GM06990 (cell line): ENCODE measurements at places on chromosomes 4 and X.
A peak's percentile ranks its signal among the peaks of the same experiment; 100 is the strongest.

- DNase-seq, result no peak
Measured at GRCh38 chrX:13597874-13598273, 28.5 kb downstream of the EGFL6 start.

DNA sequence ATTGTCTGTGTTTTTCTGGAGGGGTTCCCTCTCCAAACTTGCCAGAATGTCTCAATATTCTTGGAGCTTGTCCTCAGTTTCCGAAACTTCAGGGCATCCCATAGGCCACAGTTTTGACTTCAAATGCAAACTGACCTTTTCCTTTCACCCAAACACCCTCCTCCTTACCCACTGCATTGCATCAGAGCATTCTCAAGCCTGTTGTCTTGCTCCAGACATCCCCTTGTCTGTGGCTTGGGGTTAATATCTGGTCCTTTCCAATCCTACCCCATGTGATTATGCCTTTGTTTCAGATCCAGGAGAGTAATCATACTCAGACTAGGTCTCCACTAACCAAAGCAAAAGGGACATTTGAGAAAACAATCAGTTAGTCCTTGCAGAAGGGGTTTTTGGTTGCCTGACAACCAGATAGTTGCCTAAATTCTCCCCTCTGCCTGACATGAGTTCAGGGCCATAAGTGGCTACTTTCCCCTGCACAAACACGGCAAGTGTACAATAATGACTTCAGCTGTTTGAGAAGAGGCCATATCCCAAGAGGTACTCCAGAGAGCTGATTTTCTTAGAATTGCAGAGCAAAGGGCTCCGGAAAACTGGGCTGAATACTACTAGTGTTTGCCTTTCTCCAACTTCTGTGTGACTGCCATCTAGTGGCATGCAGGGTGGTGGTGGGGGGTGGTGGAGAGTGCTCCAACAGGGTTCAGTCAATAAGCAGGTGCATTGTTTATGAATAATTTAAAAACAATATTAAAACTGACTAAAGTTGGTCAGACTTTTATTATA is 130.2 kb downstream of the CHRDL1 start:
- DNase-seq, result no peak

- DNase-seq, result no peak
Measured at GRCh38 chr4:10225096-10225495, 108.5 kb upstream of the WDR1 start.

DNA sequence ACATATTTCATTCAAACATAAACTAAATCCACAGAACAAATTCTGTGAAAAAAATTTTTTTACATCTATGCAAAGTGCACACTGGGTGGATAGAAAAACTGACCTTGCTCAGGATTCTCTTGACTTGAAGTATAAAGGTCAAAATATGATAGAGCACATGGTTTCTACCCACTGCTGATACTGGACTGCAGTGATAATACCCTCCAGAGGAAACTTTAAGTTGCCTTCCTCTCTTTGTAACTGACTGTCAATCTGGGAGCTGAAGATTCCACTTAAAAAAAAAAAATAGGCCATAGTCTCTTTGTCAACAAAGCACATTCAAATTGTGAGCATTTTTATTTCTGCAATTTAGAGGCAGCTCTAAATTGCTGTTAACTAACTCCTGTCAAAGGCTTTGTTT is 3.2 kb upstream of the AMMECR1 start:
- DNase-seq, result no peak

GRCh38 chrX:119617517-119618164 is 11.4 kb upstream of the NKRF start:
- no peak for DNase-seq

DNA sequence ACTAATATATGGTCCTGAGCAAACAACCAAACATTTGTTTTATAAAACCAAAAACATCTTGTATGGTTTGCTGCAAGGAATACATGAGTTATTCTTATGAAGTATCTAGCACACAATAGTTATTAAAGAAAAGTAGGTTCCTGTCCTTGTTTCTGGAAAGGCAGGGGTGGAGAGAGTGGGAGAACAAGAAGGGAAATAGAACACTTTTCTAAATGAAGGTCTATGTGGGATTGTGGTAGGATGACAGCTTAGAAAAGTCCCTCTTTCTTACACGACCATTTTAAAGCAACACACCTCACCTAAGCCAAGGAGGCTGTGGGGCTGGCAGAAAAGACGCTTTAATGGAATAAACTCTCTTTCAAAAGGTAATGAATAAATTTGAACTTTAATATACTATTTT is 164.6 kb downstream of the ARAP2 start:
- DNase-seq, result no peak

DNA sequence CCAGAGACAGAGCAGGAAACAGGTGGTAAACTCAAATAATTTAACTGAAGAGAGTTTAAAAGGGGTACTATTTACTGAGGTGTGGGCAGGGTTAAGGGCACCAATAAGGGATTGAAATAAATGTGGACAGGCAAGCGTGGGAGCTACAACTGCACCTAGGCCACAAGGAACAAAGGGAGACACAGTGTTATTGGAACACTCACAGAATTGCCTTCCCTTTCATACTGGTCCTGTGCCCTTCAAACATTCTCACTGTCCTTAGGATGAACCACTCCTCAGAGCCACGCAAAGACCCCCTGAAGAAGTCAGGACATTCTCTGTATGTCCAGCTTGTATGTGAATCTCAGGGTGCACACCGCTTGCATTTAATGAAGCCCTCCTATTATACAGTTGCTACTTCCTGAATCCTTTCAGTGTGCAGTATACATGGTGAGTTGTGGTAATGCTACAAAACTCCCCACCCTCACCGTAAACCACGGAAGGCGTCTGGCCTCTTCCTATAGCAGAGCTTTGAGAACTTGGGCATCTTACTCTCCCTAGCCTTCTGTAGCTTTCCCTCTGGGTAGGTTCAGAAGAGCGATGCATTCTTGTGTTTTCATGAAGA is 9.6 kb upstream of the MRPL1 start:
- peak; percentile 14 for DNase-seq

- no peak for DNase-seq
Measured at GRCh38 chr4:56680266-56680665, 830 bp downstream of the HOPX start.

- DNase-seq, result no peak
Measured at GRCh38 chr4:15688051-15688450, 6.4 kb downstream of the FAM200B start.

- DNase-seq, result no peak
Measured at GRCh38 chrX:33128048-33128805, 83.1 kb downstream of the DMD start.

- DNase-seq, result no peak
Measured at GRCh38 chr4:110119880-110120279, 78.5 kb downstream of the ELOVL6 start.

DNA sequence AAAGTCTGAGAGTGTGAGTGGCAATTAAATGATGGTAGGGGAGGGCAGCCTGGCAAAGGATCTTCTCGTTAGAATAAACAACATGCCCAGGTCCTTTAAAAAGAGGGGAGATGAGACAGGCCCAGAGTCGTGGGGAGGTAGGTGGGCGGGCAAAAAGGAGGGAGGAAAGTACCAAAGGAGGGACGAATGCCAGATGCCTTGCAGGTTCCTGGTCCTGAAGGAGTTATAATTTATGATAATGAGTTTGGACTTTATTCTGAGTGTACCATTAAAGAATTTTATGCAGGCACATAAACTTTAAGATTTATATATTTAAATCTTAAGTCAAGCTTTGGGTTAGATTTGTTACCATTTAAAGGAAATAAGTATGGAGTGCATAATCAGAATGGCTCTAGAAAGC is 62.3 kb upstream of the SMARCA5 start:
- DNase-seq, result no peak

DNA sequence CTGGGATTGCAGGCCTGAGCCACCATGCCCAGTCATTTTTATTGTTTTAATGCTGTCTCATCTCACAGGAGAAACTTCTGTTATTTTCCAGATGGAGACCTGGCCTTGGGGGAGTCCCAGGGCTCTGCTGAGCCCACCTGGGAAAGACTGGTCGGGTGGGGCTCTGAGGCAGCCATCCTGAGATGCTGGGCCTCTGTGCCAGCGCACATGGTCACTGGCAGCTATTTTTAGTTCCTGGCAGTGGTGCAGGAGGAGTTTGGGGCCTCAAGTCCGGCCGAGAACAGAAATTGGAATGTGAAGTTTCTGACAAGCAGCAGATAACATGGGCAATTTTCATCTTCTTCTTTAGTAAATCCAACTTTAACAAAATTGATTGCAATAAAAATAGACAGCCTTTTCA is 44.5 kb downstream of the SORCS2 start:
- no peak for DNase-seq

GRCh38 chrX:154600759-154601374 is 15.9 kb downstream of the CTAG1A start:
- no peak for DNase-seq

DNA sequence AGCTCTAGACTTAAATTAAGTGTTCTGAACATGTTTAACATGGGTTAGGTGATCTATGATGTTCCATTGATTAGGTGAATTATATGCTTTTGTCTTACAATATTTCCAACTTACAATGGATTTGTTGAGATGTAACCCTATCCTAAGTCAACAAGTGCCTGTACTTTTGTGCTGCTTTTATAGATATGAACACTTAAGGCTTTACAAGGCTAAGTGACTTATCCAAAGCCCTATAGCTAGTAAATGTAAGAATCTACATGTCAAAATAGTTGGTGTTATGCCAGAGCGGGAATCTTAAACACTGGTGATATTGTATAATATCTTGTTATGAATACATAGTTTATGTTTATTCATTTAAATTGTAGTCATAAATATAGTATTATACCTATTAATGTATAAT is 1629.1 kb upstream of the IGFBP7 start:
- no peak for DNase-seq

- DNase-seq, result no peak
Measured at GRCh38 chr4:171710743-171711142, 102.5 kb upstream of the GALNTL6 start.

GRCh38 chr4:111937368-111937767 is 207.9 kb upstream of the FAM241A start:
- DNase-seq, result no peak

- no peak for DNase-seq
Measured at GRCh38 chrX:9988762-9989161, 21.6 kb downstream of the CLDN34 start.

- DNase-seq, result no peak
Measured at GRCh38 chr4:129668092-129668491, 572.1 kb downstream of the C4orf33 start.

GRCh38 chr4:3317656-3318211 is 24.9 kb downstream of the RGS12 start:
- DNase-seq, result no peak

- peak; percentile 10 for DNase-seq
Measured at GRCh38 chr4:174334628-174335027, 50.9 kb downstream of the CEP44 start.

DNA sequence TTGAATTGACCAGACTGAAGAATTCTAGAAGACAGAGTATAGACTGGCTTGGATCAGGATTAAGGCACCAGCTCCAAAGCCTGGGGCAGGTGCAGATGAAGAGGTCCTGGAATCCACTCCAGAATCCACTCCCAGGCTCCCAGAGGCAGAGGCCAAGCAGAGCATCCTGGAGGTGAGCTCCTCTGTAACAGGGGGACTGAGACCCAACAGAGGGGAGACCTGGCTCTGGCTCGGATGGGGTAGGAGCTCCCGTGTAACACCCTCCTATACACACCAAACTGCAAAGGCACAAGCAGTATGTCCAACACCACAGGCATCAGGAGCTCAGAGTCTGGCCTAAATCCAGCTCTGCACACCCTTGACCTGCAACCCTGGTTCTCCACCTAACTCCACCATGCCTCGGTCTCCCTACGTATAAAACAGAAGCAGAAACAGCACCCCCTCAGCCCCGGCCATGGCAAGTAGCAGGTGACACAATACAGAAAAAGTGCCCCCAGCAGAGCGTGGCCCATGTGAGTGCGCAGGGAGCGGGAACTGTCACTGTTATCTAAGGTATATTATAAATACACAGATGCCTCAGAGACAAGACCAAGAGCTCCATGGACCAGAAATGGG is 14.9 kb downstream of the RNF212 start:
- DNase-seq, result no peak

- no peak for DNase-seq
Measured at GRCh38 chr4:153116291-153116680, 88.0 kb upstream of the TRIM2 start.

DNA sequence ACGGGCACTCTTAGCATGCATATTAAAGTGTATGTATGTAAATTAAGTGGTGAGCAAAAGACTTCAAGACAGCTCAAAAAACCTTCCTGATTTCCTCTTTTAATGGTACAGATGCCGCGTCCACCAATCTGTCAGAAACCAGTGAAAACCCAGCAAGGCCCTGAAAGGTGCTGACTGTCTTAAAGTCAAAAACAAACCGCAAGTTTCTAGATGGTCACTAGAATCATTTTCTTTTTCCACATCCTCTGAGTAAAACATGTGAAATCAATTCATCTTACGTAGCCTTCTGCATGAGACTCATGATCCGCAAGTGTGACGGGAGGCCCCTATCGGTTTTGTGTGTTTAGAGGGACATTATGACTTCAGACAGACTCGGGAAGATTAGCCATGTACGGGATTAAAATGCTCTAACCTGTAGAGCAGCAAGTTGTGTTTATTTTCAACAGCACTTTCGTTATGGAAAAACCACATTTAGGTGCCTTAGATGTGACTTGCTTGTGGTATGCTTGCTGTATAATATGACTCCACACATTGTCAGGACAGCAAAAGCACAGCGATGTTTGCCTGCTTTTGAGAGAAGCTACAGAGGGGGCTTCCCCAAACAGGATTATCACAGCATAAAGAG is 88.2 kb upstream of the STS start:
- peak; percentile 80 for DNase-seq

GRCh38 chrX:5916945-5917344 is 311.7 kb downstream of the NLGN4X start:
- no peak for DNase-seq

- DNase-seq, result no peak
Measured at GRCh38 chr4:8291701-8292477, 22.3 kb downstream of the HTRA3 start.

DNA sequence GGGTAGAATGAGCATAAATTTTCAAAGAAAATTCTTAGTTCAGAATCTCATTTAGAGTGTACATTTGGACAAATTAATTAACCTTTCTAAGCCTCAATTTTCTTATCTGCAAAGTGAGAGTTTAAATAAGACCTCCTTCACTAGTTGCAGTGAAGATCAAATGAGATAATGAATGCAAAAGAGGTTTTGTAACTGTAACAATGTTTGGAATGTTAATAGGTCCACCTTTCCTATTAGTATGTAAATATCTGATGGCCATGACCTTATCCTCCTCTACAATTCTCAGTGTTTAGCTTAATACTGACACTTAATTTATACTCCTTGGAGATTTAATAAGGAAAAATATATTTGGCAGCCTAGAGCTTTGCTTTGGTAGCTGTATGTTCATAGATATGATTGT is 138.8 kb downstream of the GABRG1 start:
- DNase-seq, result no peak

DNA sequence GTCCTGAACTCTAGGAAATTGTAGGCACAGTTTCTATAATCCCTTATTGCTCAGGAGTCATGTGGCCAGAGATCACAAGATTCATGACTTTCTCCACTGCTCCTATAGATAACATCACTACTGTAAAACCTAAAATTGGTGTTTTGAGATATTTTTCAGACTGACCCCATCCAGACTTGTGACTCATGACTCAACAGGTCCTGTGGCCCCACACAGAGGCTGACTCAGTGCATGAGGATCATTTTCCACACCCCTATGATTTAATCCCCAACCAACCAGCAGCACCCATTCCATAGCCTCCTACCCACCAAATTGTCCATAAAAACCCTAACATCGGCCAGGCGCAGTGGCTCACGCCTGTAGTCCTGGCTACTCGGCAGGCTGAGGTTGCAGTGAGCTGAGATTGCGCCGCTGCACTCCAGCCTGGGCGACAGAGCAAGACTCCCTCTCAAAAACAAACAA is 13.2 kb upstream of the XIAP start:
- DNase-seq, result no peak

GRCh38 chr4:77451530-77451929 is 154.1 kb upstream of the CXCL13 start:
- DNase-seq, result no peak
